ENCODE measurements at places on chromosomes 7 and 10.
A peak's percentile ranks its signal among the peaks of the same experiment; 100 is the strongest.

DNA sequence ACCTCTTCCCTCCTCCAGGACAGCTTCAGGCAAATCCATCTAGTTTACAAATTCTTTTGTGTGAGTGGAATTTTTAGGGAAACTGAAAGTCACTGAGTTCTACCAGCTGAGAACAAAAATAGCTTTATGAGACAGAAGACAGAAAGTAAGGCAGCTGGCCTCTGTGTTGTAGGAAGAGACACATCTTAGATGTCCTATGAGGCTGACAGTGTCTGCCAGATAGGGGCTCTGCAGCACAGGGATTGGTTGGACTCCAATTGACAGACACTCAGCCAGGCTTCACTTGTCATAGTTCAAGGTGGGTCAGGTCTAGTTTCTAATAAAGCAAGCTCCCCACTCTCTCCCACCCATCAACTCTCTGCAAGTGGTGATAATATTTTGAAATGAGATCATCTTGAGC is 574.9 kb downstream of the CCSER2 start:
- no peak for DNase-seq

DNA sequence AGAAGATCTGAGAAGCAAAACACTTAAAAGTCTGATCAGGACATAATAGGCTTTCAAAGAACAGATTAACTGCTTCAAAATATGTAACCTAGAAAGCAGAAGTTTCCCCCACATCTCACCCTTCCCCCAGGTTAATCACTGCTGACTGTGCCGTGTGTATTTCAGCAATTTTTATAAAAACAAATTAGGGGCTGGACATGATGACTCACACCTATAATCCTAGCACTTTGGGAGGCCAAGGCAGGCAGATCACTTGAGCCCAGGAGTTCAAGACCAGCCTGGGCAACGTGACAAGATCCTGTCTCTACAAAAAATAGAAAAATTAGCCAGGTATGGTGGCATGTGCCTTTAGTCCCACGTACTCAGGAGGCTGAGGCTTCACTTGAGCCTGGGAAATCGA is 67.6 kb upstream of the GATA3 start:
- no peak for DNase-seq

- DNase-seq = no peak
These were observed 21.9 kb upstream of the VSIR start for GRCh38 chr10:71795248-71795647.

DNA sequence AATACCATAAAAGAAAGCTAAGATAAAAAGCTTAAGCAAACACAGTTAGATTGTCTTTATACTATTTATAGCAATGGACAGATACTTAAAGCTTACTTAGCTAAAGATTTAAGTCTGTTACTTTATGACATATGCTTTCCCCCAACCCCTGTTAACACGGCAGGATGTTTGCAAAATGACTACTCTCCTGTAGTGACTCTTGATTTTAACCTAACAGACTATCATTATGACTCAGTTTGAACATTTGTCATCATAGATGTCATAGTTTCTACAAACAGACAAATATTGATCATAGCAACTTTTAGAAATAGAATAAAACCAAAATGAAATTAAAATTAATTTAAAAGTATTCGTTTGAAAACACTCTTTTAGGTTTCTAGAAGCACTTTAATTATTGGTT is 7.8 kb upstream of the COMMD3 start:
- no peak for DNase-seq

DNA sequence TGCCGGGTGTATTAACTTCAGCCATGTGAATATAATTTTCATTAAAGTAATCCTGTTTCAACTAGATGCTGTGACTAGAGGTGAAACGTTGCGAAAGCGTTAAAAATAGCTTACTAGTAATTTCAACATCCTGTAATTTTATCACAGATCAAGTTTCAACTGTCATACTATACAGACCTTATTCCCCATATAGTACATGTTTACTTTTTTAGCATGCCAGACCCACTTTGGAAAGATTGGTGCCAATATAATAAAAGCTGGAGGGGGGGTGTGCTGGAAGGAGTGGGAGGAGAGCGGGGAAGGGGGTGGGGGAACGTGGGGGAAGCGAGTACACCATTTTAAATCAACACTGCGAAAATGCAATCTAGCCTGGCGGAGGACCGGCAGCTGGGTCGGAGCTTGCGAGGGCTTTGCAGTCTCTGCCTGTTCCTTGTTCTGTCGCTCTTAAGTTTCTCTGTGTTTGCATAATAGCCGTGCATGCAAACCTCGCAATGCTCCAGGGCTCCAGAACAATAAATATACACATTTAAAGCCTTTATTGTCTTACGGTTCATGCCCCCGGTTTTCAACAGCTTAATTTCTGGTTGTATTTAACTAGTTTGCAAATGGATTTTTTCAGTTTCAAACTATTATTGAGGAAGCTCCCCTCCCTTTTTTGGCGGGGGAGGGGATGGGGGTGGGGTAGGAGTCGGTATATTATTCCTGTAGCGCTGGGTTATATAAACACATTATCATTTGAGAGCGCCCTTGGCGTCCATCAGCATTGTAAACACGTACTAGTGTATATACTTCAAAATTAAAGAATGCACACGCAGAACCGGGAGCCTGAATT is 1.3 kb upstream of the ARID5B start:
- peak; percentile 92 for DNase-seq

GRCh38 chr7:8365499-8366110 is 67.8 kb upstream of the NXPH1 start:
- DNase-seq = peak; percentile 75

GRCh38 chr7:90955641-90956207 is 308.5 kb upstream of the FZD1 start:
- peak; percentile 98 for DNase-seq

GRCh38 chr7:20151708-20152456 is 65.3 kb downstream of the MACC1 start:
- DNase-seq = no peak

GRCh38 chr10:120508393-120508792 is 51.4 kb downstream of the PLPP4 start:
- DNase-seq = no peak

DNA sequence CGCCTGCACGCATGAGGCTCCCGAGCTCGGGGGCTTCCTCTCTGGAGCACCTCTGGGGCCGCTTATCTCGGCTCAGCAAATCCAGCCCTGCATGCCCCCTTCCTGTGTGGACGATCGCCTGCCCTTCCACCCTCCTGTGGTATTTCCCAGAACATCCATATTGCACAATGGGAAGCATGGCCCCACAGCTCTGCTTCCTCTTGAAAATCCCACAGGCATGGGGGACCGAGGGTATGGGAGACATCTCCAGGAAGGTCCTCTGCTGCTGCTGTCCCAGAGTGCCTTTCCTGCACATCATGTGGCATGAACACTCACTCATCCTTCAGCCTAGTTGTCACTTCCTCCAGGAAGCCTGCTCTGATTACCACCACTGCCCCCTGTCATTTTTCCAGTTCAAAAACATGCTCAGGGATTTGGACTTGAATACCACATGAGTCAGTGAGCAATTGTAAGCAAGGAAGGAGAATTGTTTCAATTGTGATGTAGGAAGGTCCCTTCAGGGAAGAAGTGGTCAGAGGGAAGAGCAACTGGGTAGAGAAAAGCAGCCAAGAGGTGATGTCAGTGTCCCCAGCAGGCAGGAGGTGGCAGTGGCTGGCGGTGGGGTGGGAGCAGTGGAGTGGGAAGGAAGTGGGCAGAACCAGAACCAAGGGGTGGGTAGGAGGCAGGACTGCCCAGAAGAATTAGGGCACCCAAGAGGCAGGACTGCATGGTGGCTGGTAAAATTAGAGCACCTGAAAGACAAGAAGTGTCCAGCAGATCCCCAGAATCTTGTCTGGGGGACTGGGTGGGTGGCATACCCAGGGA is 67.5 kb upstream of the ZMIZ1 start:
- no peak for DNase-seq

- no peak for DNase-seq
These were observed 21.7 kb downstream of the RAB18 start for GRCh38 chr10:27525819-27526218.

GRCh38 chr10:57657164-57657765 is 610.4 kb downstream of the IPMK start:
- DNase-seq = peak; percentile 48

DNA sequence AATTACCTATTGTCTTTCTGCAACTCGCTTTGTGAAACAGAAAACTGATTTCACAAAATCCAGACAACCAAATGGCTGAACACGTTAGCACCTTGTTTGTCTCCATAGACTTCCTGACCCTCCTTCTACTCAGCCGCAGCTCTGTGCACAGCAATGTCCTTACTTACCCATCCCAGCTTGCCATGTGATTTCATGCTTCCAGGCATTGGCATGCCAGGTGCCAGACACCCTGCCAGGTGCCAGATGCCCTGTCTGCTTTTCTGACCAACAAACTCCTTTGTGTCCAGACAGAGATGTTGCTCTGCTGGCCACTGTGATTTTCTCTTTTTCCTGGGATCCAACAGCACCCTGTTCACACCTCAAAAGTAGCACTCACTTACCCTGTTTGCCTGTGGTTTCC is 16.1 kb upstream of the FAM170B start:
- DNase-seq = peak; percentile 47

DNA sequence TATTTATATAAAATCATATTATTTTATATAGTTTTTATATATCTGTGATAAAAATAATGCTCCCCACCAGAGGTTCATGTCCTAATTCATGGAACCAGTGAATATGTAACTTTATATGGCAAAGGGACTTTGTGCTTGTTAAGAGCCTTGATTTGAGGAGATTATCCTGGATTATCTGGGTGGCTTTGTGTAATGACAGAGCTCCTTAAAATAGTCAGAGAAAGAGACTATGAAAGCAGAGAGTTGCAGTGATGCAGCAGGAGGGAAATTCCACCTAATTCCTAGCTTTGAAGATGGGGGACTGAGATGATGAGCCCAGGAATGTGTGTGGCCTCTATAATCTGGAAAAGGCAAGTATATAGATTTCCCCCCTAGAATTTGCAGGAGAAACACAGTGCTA is 1034.2 kb upstream of the C7orf33 start:
- no peak for DNase-seq

DNA sequence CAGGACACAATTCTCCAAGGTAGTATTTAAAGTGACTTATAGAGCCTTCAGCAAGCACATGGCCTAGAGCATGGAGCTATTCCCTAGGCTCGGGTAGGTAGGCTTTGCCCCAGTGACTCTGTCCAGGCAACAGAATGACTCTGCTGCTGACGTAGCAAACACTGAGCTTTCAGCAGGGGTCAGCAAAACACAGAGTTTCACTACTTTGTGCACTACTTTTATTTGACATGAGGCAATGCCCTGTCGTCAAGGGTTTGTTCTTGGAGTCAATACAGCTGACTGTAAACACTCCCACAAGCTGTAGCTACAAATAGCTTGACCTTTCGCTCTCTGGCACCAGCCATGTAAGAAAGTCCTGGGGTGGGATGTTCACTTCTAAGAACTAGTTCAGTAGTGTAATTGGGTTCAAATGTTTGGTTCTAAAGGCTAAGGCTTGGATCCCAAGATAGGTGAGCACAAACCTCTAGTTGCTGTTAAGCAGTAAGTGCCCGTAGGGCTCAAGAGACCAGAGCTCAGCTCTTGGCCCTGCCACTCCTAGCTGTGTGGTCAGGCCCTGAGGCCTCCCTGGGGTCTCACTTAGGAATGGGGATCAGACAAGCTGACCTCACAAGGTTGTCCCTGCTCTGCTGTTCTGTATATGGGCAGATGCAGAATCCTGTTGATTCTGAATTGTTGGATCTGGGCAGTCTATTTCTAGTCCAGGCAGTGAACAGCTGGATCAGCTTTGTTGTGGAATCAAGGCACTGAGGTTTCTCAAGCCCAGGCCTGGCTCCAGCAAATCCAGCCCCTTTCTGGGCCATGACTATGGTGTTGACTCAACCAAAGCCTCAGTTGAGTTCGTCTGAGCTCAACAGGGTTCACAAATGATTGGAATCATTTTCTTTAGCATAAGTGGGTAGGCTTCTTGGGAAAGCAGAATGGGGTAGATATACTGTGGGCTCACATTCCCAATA is 10.7 kb downstream of the NODAL start:
- DNase-seq = no peak

- no peak for DNase-seq
These were observed 104.7 kb upstream of the IL6 start for GRCh38 chr7:22622116-22622785.

DNA sequence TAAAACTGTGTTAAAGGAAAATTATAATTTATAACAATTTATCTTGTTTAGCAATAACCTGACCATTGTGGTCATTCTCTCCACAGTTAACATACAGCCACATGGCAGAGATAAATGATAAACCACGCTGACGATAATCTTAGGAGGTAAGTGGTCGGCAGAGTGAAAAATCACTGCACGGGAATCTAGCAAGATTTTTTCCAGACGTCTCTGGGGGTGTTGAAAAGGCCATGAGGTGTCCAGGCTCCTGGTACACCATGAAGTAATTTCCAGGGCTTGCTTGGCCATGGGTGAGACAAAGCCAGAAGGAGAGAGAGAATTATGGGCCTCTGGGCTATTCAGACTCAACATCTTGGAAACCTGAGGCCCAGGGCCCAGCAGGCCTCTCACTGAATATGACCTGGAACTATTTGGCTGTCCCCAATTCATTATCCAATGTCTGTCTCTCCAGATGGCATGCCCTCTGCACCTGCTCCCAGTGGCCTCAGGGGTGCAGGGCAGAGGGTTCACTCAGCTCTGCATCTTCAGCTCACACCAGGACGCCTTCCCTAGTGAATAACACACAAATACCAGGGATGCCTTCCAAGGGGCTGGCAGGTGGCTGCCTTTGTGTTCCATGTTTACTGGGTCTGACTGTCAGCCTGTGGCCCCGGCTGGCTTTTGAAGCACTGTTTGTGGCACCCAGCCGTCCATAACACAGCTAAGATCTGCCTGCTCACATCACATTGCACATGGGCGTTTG is 590.4 kb upstream of the PFKP start:
- peak; percentile 92 for DNase-seq

DNA sequence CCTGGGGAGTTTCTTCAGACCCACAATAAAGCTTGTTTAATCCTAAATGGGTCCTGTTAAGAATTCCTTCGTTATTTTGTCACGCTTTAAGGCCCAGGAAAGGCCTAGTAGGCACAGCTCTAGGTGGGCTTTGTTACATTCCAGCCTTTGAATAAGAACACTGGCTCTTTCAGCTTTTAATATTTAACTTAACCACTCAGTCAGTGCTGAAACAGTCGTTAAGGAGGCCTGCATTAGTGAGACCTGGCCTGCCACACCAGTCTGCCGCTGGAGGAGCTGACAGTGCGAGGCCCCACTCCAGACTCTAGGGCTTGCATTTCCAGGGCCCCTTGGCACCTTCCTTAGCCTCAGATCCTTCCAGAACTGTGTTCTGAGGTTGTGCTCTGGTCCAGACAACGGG is 351.4 kb downstream of the GLRX3 start:
- no peak for DNase-seq

DNA sequence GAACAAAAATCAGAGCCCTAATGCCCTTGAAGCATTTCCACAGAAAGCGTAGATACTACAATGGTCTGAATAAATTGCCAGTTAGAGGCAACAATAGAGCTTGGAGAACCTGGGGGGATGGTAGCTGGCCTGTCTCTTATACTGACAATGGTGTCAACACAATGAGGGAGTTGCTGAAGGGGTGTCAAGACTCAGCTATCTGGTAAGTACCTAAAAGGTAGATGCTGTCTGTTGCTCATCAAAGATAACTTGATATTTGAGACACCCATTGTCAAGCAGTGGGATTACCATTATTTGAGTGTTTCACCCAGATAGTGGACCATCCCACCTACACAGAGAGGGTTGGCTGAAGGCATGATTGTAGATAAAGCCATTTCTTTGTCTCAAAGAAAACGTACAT is 72.8 kb downstream of the PDE1C start:
- no peak for DNase-seq

GRCh38 chr10:12416344-12417050 is 67.2 kb downstream of the CAMK1D start:
- no peak for DNase-seq
